Activated CD4-positive, alpha-beta T cell treated with anti-CD3 and anti-CD28 coated beads, Interleukin-2, amount 10 ng/mL, durations not matched to agents 24 days and 14 days (primary cell): ENCODE measurements at places on chromosomes 5 and 9.

GRCh38 chr5:143182901-143183820 lies 220.3 kb downstream of the NR3C1 start:
- H3K4me1 ChIP-seq, result peaks cover 59% of the 10 kb centered on the region
- peak overlapping the region; percentile 73 for H3K4me3 ChIP-seq
- peak overlapping the region; percentile 97 for H3K27ac ChIP-seq

DNA sequence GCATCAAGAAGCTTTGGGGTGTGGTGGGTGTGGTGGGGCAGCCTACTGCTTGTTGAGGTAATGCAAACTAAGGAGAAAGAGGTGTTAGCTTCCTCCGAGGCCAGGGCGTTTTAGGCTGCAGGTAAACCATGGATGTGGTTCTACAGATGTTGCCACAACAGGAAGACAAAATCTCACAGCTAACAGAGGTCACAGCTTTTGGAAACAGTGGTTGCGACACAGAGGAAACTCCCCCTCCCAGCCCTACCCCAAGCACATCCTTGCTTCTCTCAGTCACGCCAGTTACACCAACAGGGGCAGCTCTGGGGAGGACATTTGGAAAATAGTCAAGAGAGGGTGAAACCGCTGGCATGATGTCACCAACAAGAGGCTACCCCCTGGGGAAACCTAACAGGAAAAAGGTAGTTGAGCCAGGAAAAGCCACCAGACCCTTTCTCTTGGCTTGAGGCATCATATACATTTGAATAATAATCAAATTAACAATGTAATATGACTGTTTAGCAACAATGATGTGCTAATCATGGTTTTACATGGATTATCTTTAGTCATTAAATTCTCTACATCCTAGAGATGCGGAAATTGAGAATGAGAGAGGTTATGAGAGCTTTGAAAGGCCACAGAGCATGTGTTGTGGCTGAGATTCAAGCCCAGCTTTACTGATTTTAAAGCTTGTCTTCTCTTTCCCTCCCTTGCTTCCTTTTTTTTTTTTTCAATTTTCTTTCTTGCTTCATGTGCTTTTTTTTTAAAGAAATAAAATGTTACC lies 82.2 kb upstream of the IL12B start:
- H3K4me3 ChIP-seq, result peak overlapping the region; percentile 46
- peaks cover 12% of the 10 kb centered on the region for H3K27me3 ChIP-seq
- H3K4me1 ChIP-seq, result peaks cover 58% of the 10 kb centered on the region
- peak; percentile 94 for DNase-seq

- H3K27me3 ChIP-seq, result no peaks in the 10 kb centered on the region
- H3K4me1 ChIP-seq, result no peaks in the 10 kb centered on the region
These were observed 1309.2 kb upstream of the C9orf72 start for GRCh38 chr9:28882529-28882928.

DNA sequence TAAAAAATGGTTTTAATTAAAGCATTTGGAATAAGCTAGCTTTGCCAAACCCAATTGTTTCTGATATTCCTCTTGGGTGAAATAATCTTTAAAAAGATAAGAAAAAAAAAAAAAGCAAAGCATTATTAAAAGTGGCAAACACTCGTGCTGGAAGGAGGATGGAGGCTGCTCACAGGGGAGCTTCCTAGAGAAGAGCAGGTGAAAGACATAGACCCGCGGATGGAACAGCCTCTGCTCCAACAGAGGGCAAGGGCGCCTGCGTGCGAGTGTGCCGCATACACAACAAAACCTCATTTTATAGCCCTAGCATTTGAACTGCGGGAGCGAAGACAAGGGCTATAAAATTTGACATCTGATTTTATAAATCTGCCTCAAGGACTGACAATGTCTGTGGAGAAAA lies 33.4 kb upstream of the SLC25A51 start:
- no peaks in the 10 kb centered on the region for H3K4me1 ChIP-seq
- H3K27ac ChIP-seq, result no peak overlapping the region
- DNase-seq, result no peak
- H3K36me3 ChIP-seq, result no peaks in the 10 kb centered on the region
- no peak overlapping the region for H3K4me3 ChIP-seq

DNA sequence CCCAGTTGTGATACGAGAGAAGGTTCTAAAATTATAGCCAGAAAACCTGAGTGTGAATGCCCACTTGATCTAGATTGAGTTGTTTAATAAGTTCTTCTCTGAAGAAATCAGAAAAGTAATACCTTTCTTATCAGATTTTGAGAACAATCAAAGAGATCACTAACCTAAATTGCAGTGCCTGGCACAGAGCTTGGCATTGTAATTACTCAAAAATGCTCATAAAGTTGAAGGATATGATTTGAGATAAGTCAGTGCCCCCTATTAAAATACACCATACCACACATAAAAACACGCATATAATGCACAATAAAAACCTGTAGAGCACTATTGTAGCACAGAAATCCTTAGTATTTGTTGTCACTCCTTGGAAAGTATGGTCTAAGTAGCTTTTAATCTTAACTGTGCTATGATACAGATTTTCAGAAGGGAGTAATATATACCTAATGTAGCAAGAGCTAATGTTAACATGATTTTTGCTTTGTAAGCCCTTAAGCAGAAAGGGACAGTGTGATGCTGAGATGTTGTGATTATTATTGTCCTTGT lies 257.5 kb upstream of the CDH18 start:
- H3K36me3 ChIP-seq, result no peaks in the 10 kb centered on the region
- no peak overlapping the region for H3K4me3 ChIP-seq
- H3K27ac ChIP-seq, result no peak overlapping the region

DNA sequence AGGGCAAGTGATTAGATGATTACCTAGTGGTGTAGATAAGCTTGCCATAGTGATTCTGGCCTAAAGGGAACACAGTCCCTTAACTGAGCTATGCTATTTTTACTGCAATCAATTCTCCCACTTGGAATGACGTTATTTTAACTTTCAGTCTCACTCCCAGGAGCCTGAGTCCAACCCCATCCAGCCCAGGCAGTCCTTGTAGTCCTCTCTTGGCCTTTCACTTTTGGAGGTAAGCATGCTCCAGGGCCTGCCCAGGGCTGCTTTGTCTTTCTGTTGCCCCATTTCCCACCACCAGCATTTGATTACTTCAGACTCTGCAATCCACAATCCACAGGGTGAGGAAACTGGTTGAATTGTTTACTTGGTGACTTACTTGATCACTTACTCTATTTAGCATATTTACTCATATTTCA lies 233.0 kb downstream of the CD180 start:
- no peak overlapping the region for H3K4me3 ChIP-seq
- H3K27me3 ChIP-seq, result no peaks in the 10 kb centered on the region
- H3K4me1 ChIP-seq, result no peaks in the 10 kb centered on the region
- no peaks in the 10 kb centered on the region for H3K36me3 ChIP-seq

GRCh38 chr9:124358631-124359030 lies 56.6 kb downstream of the PSMB7 start:
- no peak overlapping the region for H3K27ac ChIP-seq
- H3K27me3 ChIP-seq, result no peaks in the 10 kb centered on the region
- peaks cover 22% of the 10 kb centered on the region for H3K4me1 ChIP-seq
